WTC11 (cell line): ENCODE measurements at places on chromosomes 1 and 21.

DNA sequence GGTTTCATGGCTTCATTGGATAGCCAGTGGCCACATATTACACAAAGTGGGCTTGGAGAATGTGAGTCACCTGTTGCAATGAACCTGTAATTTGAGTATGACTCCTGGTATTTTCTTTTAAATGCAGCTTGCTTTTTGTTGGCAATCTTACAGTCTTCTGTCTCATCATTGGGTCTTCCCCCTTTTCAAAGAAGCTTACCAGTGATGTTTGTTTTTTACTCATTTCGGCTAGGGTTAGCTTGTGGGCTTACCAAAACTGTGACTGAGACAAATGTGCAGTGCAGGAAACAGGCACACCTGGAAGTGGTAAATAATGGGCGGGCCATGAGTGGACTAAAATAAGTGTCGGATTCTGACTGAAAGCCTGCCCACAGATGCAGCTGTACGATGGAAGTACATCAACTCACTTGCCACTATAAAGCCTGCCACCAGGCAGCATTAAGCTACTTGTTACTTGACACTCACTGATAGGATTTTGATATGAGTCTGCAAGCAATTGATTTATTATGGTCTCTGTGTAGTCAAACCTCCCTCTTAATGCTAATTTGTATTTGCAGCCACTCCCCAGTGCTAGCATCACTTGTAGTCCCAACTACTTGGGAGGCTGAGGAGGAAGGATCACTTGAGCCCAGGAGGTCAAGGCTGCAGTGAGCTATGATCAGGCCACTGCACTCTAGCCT is 4.2 kb downstream of the HHAT start:
- no peak for DNase-seq

GRCh38 chr1:17673329-17674072 is 81.6 kb upstream of the ACTL8 start:
- no peak for DNase-seq

DNA sequence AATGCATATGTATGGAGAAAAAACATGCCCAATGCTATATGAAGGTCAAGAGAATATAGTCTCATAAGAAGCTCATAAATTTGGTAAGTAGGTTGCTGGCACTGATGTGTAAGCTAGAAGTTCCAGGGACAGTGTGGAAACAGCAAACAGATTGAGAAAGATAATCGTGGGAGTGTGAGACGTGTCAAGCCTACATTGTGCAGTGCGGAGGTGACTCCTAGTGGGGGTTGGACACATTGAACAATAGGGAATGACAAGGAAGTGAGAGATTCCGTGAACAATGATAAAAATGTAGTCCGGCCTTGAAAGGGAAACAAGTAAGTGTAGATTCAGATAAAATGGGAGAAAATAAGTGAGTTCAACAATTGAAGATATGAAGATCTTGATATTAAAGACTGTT is 788.4 kb upstream of the PRMT6 start:
- peak; percentile 10 for DNase-seq

GRCh38 chr1:179230721-179231120 is 1.2 kb upstream of the ABL2 start:
- no peak for DNase-seq

DNA sequence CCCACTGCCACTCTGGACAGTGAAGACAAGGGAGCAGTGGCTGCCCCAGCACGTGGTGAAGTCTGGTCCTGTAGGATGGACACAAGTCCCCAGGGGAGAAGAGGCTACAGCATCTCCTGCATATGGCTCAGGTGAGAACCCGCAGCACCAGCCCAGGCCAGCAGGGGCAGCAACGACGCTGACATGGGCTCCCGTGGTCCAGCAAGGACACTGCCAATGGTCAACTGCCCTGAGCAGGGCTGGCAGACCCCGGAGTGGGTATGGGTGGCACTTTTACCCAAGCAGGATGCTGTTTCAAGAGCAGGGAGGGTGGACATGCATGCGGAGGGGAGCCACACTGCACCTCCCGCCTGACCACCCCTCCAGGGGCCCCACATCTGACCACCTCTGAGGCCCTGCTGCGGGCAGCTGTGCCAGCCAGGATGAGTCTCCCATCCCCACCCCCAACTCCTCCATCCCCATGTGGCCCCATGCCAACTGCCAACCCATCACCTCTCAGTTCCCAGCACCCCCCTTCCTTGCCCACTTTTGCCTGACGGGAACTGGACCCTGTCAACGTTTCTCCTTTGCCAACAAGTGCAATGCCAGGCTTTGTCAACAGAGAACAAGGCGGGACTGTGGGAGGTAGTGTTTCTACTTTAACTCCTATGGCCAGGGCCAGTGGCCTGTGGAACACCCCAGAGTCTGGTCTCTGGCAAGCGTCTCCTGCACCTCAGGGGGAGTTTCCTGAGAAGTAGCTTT is 8.6 kb downstream of the MORN1 start:
- peak; percentile 78 for DNase-seq

DNA sequence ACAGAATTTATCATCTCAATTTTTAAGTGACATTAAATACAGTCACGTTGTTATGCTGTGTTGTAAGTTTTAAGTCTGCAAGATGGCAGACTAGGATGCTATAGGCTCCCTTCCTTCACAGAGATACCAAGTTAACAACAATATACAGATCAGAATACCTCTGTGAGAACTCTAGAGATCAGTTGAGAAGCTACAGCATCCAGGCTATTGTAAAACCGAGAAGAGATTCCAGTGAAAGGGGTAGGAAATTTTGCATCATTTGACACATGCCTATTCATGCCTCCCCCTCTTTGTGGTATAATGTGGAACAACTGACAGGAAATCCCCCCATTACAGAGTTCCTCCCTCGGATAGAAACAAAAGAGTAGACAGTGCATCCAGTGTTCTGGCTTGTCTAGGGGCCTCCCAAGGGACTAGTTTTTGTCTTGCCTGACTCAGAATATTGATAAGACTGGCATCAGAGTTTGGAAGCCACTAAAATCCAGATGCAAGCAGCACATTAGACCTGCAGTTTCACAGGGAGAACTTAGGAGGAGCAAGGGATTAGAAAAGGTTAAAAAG is 80.6 kb downstream of the LBR start:
- DNase-seq, result no peak

DNA sequence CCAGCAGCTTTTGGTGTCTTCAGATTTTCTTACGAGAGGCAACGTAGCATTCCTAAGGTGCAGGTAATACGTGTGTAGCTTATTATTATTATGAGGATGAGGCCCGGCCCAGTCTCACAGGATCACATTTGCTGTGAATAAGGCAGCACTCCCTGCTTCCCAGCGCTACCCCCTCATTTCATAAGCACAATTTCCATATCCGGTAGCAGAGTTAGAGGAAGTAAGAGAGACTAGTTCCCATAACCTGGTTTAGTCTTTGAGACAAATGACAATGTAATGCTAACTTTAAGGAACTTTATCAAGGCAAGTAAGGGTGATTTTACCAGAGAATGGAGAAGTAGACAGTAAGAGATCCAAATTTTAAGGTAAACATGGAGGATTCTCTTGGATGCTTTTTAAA is 14.6 kb upstream of the LMO4 start:
- DNase-seq, result no peak

GRCh38 chr1:205532996-205533735 is 28.7 kb downstream of the CDK18 start:
- no peak for DNase-seq

- no peak for DNase-seq
These were observed 303.3 kb upstream of the ESRRG start for GRCh38 chr1:217026531-217026930.

GRCh38 chr1:204975568-204976235 is 67.3 kb upstream of the CNTN2 start:
- peak; percentile 73 for DNase-seq
